ENCODE measurements at places on chromosomes 7 and 10.

GRCh38 chr7:54159088-54159487 lies 383.1 kb upstream of the VSTM2A start:
- DNase-seq: no peak

DNA sequence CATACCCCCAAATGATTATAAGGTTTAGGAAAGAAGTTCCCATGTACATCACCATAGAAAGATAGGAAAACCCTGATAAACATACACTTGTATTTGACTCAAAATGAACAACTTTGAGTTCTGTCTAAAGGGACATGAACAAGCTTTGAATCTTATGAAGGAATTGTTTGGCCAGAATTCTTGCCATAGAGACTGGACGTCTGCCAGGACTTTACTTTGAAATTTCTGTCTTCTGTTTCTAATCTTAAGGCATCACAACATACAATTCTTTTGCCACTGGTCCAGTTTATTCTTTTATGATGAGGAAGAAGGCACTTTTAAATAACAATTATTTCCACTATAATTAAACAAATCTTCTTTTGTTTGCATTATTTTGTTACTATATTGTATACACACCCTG lies 26.2 kb upstream of the CYP26C1 start:
- DNase-seq: no peak

DNA sequence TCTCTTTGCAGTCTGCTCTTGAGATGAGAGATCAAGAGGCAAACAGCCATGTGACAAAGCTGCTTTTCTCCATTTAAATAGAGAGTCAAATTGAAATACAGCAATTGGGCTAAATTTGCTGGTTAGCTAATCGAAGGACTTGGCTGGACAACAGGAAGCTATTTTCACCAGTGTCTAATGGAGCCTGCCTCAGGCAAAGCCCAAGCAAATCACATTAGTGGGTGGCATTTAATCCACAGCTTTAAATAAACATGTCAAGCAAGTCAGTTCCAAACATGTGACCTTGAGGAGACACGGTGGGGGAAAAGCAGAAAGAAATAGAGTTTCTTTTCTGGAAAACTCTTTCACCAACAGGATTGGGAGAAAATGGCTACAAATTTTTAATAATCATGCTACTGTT lies 180.5 kb upstream of the AOAH start:
- DNase-seq: no peak

DNA sequence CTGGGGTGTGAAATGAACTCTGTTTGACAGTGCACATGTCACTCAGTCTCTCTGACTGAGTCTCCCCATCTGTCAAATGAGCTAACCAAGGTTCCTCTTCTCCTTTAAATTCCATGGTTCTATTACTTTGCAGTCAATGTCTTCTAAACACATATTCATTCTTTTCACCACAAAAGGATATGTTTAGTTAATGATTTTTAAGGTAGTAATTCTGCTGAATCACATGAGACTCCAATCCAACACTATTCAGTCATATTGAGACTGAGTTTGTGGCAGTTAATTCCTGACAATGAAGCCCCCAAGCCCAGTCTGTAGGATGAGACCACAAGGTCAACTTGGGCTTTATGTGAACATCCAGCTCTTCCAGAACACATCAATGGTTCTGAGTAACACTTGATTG lies 85.3 kb downstream of the CALN1 start:
- no peak for DNase-seq

- no peak for DNase-seq
These were observed 2.4 kb upstream of the EBF3 start for GRCh38 chr10:129966370-129966888.

- no peak for DNase-seq
These were observed 135.1 kb downstream of the CHN2 start for GRCh38 chr7:29329686-29330085.

Data from left lobe of liver (tissue), 2 donors.